ENCODE measurements at places on chromosomes 7 and 10.

DNA sequence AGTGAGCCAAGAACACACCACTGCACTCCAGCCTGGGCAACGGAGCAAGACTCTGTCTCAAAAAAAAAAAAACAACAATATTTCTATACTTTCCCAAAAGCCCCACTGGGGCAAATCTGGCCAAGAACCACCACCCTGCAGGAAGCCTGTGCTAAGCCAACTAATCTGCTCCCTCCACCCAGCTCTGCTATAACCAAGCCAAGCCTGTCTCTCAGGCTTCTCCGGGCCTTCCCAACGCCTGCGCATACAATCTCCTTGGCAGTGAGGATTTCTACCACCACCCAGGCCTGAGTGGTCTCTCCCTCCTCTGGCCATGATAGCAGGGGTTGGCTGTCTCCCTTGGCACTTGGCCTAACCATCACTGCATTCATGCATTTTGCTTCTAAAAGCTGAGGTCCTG lies 14.2 kb downstream of the DDX56 start:
- DNase-seq, result no peak

GRCh38 chr10:53664282-53665019 lies 891.9 kb upstream of the MBL2 start:
- no peak for DNase-seq

DNA sequence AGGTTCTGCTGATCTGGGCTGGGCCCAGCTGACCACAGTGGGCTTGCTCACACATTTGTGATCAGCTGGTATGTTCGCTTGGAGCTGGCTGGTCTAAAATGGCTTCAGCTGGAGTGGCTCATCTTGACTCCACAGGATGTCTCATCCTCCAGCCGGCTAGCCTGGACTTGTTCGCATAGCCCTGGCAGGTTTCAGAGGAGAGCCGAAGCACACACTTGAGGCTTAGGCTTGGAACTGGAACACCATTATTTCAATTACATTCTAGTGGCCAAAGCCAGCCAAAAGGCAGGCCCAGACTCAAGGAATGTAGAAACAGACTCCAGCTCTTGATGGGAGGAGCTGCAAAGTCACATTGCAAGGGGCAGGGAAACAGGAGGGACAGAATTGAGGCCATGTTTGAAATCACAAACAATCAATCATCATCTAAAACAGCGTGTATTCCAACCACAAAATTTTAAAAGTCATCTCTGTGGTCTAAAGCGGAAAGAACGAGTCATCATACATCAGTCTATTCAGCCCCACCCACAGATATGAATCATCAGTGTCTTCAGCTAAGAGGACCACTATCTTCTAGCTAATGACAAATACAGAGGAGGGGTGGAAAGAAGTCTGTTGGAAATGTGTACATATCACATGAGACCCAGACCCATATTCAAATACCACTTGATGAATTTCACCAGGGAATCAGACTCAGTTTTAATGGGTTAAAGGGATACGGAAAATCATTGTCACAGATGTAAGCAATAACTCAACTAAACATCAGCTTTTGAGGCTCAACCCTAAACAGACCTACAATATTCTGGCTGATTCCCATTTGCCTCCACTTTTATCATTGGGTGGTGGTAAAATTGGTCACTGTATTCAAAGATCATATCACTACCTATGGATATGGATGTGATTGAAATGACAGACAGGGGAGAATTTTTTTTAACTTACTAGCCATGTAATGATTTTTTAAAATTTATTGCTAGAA lies 139.0 kb upstream of the MKLN1 start:
- no peak for DNase-seq

GRCh38 chr7:149004405-149005370 lies 23.6 kb downstream of the PDIA4 start:
- DNase-seq, result no peak

GRCh38 chr10:23869996-23870395 lies 338.9 kb upstream of the KIAA1217 start:
- DNase-seq, result no peak

DNA sequence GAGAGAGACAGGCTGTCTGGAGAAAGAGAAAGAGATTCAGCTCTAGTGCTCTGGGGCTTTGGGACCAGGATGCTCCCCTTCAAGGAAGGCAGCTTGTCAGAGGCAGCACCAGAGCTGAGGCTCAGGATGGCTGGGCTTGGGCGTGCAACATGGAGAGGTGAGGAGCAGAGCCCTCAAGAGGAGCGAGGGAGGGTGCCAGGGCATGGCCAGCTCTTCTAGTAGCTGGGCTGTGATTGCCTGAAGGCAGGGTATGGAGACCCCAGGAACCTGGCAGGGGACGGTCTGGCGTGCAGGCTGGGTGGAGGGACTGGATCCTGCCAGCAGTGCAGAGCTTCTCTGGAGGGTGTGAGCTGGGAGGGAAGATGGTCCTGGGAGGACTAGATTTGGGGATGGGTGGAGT lies 40.2 kb downstream of the ANTXRL start:
- no peak for DNase-seq

GRCh38 chr7:93316730-93317129 lies 84.6 kb downstream of the VPS50 start:
- DNase-seq, result no peak

GRCh38 chr7:48154792-48155413 lies 16.4 kb upstream of the ABCA13 start:
- DNase-seq, result peak; percentile 32

DNA sequence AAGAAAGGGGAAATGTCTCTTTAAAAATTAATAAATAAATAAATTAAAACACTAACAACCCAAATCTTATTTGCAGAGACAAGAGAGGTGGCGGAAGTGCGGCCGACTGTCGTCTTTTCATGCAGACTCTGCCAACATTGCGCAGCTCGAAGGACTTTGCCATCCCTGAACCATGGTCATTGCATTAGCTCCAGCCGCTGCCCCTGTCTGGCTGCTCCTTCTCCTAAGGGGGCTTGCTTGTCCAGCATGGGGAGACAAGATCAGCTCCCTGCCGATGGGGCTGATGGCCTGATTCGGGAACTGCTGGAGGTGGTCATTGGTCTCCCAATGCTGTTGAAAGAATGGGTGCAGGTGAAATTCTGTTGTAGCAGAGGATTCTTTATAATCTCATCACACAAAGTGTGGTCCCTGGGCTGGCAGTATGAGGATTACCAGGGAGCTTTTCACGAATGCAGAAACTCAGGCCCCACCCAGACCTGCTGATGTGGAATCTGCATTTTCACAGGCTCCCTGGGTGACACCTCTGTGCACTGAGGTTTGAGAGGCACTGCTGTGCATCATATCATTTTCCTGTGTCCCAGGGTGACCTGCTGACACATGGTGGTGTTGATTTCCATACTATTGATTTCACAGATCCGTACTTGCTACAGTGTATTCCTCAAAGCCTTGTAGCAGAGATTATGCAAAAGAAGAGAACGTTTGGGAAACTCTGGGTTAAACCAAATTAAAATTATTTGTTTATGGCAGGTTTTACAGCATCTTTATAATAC lies 172.4 kb upstream of the ZMIZ1 start:
- DNase-seq, result no peak

GRCh38 chr7:137335814-137336213 lies 7.7 kb downstream of the PTN start:
- DNase-seq, result no peak

GRCh38 chr10:132211246-132211645 lies 24.5 kb downstream of the DPYSL4 start:
- no peak for DNase-seq

- no peak for DNase-seq
Measured at GRCh38 chr10:84333864-84334451, 5.6 kb downstream of the CCSER2 start.

GRCh38 chr7:110084181-110084807 lies 1006.6 kb upstream of the LRRN3 start:
- no peak for DNase-seq

GRCh38 chr10:117399341-117400196 lies 24.3 kb upstream of the PDZD8 start:
- no peak for DNase-seq

DNA sequence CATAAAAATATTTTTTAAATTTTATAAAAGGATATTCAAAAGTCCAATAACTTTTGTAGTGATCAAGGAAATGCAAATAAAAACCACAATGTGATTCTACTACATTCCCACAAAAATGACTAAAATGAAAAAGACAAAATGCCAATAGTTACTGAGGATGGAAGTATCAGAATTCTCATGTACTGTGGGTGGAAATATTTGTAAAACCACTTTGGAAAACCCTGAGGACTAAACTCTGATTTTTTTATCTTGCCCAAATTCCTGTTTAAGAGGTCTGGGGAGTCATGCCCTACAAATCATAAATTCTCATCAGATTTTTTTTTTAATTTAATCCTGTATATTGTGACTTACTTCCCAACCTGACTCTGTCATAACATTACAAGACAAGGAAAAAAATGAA lies 9.8 kb upstream of the SEMA3D start:
- no peak for DNase-seq

DNA sequence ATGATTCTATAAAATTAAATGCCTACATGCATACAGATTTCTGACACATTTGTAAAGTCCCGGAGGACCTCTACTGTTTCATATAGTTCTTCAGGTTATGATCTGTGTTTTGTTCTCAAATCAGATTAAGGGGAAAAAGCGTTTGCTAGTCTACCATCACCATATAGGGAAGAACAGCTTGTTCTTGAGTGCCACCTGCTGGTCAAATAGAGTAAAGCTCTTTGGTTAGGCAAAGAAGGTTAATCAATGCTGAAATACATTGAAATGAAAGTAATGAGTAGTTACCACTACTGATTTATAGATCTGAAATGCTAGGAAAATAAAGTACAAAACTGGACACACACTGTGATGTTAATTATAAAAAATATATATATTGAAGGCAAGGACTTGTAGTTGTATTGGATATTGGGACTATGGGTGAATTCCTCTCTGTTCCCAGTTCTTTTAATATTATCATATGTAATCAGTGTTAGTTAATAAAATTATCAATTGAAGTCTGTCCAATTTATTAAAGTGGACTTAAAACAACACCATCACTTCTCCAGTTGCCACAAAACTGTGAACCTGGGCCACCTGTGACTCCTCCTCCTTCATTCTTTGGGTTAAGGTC lies 72.6 kb upstream of the PDLIM1 start:
- DNase-seq, result peak; percentile 70

- no peak for DNase-seq
Measured at GRCh38 chr10:119505131-119505551, 37.4 kb downstream of the RGS10 start.

GRCh38 chr10:4623200-4623599 lies 202.8 kb upstream of the AKR1E2 start:
- no peak for DNase-seq

GRCh38 chr7:47520406-47520805 lies 61.5 kb downstream of the TNS3 start:
- DNase-seq, result no peak

DNA sequence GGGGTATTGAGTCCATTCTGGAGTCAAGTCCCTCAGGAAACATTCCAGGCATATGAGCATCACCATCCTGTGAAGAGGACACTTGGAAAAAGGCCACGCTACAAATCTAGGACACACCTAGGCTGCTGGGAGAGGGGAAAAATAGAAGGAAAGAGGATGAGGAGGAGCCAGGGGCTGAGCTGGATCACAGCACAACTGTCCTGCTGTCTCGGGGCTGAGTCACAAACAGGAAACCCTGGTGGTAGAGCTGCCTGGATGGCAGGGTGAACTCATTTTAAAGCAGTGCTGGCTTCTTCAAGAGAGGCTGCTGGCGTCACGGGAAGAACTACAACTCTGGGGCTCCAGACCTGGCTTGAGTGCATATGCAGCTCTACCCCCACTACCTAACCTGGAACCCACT lies 151.5 kb downstream of the RNF216 start:
- DNase-seq, result peak; percentile 16

DNA sequence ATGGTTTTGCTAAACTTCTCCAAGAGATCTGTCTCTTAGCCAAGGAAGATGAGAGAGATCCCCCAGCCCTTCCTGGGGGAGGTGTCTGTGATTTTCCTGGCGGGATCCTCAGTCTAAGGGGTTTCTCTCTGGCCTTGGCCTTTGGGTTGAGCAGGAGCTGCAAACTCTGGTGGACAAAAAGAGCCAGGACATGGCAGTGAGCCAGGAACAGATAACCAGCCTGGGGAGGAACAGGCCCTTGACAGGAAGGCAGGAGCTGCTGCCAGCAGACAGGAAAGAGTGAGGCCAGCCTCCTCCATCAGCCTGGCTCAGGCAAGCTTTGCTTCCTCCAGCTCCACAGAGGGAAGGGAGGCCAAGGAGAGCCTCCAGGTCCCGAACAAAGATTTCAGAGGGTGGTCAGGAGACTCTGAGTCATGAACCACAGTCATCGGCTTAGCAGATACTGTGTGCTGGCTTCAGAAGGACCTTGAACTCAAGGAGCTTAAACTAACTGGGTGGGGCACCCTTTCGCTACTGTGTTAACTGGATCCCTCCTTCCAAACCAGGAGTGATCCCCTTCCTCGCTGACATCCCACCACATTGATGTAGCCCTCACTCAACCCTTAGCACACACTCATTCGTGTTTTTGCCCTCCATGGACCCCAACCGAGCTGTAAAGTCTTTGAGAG lies 34.7 kb downstream of the DDIT4 start:
- DNase-seq, result peak; percentile 78

- DNase-seq, result no peak
Measured at GRCh38 chr7:128447941-128448564, 7.6 kb upstream of the HILPDA start.

GRCh38 chr10:60377042-60377352 lies 12.7 kb downstream of the ANK3 start:
- no peak for DNase-seq

- DNase-seq, result no peak
Measured at GRCh38 chr7:137667633-137668387, 179.0 kb downstream of the DGKI start.

GRCh38 chr10:36880898-36881297 lies 244.5 kb upstream of the ANKRD30A start:
- DNase-seq, result peak; percentile 23

GRCh38 chr7:79520543-79520942 lies 67.1 kb upstream of the MAGI2 start:
- DNase-seq, result no peak

GRCh38 chr10:121088524-121088923 lies 237.4 kb downstream of the WDR11 start:
- DNase-seq, result peak; percentile 49

- DNase-seq, result peak; percentile 25
Measured at GRCh38 chr7:45258533-45259226, 101.1 kb downstream of the RAMP3 start.

DNA sequence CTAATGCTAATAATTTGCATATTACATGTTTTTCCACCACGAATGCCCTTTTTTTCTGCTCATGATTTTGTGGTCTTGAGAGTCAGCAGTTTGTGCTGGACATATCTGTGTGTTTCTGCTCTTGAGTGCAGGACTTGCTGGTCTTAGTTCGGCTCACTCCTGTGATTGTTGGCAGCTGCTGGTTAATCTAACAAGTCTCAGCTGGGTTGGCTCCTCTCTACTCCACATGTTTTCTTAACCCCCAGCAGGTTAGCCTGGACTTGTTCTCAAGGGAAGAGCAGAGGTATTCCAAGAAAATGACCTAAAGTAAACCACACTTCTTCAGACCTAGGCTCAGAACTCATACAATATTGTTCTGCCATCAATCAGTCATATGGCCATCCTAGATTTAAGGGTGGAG lies 1238.9 kb downstream of the XPNPEP1 start:
- no peak for DNase-seq

- DNase-seq, result no peak
Measured at GRCh38 chr7:103951311-103951710, 38.1 kb downstream of the RELN start.

- no peak for DNase-seq
Measured at GRCh38 chr10:63491588-63492316, 26.0 kb upstream of the JMJD1C start.

- DNase-seq, result peak; percentile 85
Measured at GRCh38 chr10:100743626-100744135, 1.7 kb upstream of the PAX2 start.

Data from SK-N-SH (cell line).